ENCODE measurements at places on chromosomes 11 and 22.

GRCh38 chr11:18012122-18012905 lies 533 bp downstream of the SERGEF start:
- DNase-seq: no peak

GRCh38 chr11:117910525-117910924 lies 18.7 kb downstream of the TMPRSS13 start:
- no peak for DNase-seq

GRCh38 chr11:75439026-75439425 lies 6.0 kb upstream of the KLHL35 start:
- no peak for DNase-seq

DNA sequence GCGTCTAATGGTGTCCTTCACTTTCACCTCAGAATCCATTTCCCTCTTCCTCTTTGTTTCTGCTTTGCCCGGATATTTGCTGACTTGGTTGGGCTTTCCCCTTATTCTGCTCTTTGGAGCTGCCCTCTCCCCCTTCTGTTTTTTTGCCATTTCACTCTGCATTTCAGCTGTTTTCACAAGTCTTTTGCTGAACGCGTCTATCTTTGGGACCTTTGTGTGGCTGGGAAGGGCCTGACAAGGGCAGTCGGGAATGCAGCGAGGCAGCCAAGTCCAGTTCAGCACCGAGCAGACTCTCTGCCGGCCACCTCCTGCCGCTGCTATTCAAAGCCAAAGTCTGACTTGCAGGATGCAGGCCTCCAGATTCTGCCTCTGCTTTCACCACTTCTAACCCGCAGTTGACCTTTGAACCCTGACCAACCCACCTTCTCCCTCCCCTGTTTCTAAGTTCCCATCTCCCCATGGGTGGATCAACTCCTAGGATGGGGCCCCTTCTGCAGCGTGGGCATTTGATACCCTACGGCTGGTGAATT lies 38.2 kb downstream of the FEZ1 start:
- DNase-seq: peak; percentile 30

GRCh38 chr11:100857236-100858005 lies 170.3 kb downstream of the ARHGAP42 start:
- DNase-seq: no peak

All from mucosa of gallbladder (tissue), 1 donor.